ENCODE measurements at places on chromosomes 12 and 14.

GRCh38 chr12:106861984-106862916 lies 87.8 kb downstream of the RIC8B start:
- no peak for DNase-seq

DNA sequence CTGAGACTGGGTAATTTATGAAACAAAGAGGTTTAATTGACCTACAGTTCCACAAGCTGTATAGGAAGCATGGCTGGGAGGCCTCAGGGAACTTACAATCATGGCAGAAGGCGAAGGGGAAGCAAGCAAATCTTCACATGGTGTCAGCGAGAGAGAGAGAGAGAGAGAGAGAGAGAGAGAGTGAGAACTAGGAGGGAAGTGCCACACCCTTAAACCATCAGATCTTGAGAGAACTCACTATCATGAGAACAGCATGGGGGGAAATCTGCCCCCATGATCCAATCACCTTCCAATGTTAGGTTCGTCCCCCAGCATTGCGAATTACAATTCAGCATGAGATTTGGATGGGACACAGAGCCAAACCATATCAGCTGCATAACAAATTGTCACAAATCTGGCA lies 96.7 kb downstream of the CHST11 start:
- DNase-seq = no peak

GRCh38 chr12:76446090-76446489 lies 97.9 kb upstream of the BBS10 start:
- no peak for DNase-seq

GRCh38 chr14:75453817-75454434 lies 26.1 kb downstream of the JDP2 start:
- no peak for DNase-seq

GRCh38 chr12:4118601-4119156 lies 154.9 kb upstream of the CCND2 start:
- DNase-seq = no peak

- no peak for DNase-seq
Observed at GRCh38 chr12:20367583-20368113, 689 bp upstream of the PDE3A start.

DNA sequence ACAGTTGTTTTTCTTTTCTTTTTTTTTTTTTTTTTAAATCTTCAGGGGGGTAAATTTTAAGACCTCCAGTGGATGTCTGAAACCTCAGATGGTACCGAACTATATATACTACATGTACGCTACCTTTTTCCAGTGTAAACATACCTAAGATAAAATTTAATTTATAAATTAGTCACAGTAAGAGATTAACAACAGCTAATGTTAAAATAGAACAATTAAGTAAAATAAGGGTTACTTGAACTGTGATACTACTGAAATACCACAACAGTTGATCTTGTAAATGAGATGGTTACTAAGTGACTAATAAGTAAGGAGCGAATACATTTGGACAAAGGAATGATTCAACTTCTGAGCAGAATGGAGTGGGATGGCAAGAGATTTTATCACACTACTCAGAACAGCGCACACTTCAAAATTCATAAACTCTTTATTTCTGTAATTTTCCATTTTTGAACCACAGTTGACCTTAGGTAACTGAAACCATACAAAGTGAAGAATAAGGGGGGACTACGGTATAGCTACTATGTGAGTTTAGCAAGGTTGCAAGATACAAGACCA lies 80.5 kb upstream of the PCED1B start:
- DNase-seq = no peak

Data from glomerular endothelial cell (primary cell).